ENCODE measurements at places on chromosomes 16 and 17.

GRCh38 chr16:89931305-89931896 lies 8.3 kb downstream of the TUBB3 start:
- no peak for DNase-seq

- DNase-seq = no peak
These were observed 46.5 kb downstream of the MAPT start for GRCh38 chr17:45940826-45941225.

DNA sequence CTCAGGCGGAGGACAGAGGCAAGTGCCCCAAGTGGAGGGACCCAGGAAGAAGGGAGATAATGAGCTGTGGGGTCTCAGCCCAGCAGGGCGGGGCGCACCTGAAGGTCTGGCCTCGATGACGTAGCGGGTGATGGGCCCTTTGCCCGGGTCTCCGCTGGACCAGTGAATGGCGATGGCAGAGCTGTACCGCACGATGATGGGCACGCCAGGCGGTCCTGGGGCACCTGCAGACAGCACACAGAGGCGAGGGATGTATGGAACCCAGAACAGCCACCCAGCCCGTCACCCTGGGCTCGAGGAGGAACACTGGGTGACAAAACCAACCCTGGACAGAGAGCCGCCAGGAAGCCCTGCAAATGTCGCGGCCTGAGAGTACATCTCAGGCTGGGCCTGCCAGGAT lies 46.2 kb upstream of the CDC42EP4 start:
- no peak for DNase-seq

GRCh38 chr17:57490890-57491289 lies 234.6 kb downstream of the MSI2 start:
- no peak for DNase-seq

DNA sequence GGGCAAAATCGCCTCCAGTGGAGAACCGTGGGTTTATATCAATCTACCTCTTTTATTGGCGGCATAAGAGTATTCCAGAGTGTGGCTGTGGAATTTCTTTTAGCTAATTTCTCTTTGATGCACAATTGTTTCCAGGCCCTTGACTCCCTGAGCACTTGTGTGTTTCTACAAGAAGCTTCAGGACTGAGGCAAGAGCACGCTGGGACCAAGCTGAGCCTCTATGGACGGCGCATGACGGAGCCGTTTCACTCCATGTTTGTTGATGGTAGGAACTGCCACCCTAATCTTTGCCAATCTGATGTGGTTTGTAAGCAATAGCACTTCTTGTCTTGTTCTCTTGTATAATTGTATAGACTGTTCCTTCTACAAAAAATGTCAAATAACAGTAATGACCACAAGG lies 11.2 kb upstream of the ANKRD40CL start:
- no peak for DNase-seq

- no peak for DNase-seq
These were observed 5.6 kb downstream of the CDH11 start for GRCh38 chr16:65116216-65116615.

- peak; percentile 13 for DNase-seq
These were observed 1.9 kb upstream of the SALL1 start for GRCh38 chr16:51152691-51153576.

GRCh38 chr17:81179220-81179619 lies 13.2 kb upstream of the AATK start:
- DNase-seq = no peak

GRCh38 chr16:1282324-1282973 lies 26.6 kb downstream of the TPSD1 start:
- no peak for DNase-seq

- DNase-seq = no peak
These were observed 5.5 kb downstream of the IGFBP4 start for GRCh38 chr17:40448639-40449261.

DNA sequence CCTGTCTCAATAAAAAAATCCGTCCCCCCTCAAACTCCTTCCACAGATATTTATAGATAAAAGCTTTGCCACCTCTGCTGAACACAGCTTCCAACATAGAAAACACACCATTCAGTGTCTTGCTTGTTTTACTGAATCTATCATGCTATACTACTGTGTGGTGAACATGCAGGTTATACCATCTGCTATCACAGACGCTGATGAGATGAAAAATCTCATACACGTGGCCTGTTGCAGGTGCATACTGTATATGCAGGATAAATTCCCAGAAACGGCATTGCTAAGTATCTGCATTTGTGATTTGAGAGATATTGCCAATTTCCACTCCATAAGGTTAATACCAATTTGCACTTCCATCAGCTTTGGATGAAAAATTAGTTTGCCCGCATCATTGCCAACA lies 30.4 kb upstream of the IL34 start:
- DNase-seq = no peak

- DNase-seq = peak; percentile 16
These were observed 580 bp downstream of the TANC2 start for GRCh38 chr17:62966426-62967204.

DNA sequence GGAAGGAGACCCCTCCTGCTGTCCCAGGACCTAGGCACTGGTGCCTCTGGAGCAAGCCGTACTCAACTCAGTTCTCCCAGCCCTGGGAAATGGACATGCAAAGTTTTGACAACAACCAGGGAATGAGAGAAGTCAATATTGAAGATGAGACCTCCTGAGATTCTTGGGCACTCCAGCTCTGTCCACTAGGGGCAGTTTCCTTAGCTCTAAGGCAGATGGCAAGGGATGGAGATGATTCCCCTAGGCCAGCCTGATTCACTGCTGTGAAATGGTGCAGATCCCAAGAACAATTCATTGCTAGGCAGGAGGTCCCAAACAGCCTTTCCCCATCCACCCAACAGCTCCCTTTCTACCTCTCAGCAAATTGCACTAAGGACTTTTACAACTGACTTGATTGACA lies 20.5 kb upstream of the SDR42E2 start:
- DNase-seq = no peak

- DNase-seq = no peak
These were observed 64.2 kb downstream of the GNA13 start for GRCh38 chr17:64992325-64992802.

DNA sequence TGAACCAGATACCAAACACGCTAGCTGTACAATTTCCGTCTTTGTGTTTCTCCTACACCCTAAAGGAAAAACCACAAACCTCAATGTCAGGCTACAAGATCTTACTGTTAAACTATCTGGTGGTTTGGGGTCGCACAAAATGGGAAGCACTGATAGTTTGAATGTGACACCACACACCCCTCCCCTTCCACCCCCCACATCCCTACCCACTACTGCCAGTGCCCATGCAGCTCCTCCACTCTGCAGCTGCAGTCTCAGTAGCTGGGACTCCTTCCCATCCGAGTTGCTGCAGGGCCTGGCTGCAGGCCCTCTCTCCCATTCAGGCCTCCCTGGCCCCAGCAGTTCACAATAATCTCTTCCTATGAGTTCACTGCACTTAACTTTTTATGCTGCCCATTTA lies 18.4 kb downstream of the TRAP1 start:
- no peak for DNase-seq

DNA sequence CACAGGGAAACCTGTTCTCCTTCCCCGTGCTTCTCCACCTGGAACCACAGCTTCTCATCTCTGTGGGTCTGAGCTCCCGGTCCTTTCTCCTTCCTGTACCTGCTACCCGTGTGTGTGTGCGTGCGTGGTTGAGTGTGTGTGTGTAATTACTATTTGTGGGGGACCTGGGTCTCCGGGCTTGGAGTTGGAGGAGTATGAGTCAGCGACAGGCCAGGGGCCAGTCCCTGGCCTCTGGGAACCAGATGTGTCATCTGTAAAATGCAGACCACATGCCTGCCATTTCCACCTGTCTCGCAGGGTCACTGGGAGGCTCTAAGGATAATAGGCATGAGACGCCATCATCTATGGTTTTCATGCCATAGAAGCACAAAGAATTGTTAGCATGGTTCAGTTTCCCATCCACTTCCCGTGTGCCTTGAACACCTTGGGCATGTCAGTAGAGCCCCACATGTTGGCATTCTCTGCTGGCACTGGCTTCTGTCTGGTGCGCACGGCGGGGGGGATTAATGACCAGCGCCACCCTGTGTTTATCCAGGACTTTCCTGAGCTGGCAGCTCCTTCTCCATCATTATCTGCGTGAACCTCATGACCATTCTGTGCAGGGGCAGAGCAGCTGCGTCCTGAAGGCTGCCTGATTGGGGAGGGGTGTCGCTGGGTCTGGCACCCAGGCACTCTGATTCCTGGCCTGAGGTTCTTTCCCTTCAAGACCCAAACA lies 1.5 kb downstream of the ZNF205 start:
- no peak for DNase-seq

- no peak for DNase-seq
These were observed 20.7 kb upstream of the IL21R start for GRCh38 chr16:27381236-27381635.

GRCh38 chr17:75845058-75845711 lies 981 bp upstream of the UNC13D start:
- DNase-seq = no peak

GRCh38 chr17:14150619-14151018 lies 81.3 kb downstream of the COX10 start:
- no peak for DNase-seq

GRCh38 chr16:2584729-2585650 lies 47.2 kb downstream of the PDPK1 start:
- no peak for DNase-seq

DNA sequence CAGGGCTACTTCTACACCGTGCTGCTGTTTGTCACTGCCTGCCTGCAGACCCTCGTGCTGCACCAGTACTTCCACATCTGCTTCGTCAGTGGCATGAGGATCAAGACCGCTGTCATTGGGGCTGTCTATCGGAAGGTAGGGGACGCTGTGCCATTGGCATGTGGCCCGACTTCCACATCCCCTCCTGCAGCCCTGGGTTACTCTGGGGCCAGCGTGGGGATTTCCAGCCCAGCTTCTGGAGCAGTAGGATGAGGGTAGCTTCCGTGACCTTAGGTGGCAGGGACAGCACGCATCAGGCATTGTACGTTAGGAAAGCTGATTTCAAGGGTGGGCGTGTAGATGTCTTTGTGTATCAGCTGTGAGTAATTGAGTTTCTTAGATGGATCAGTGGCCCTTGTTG lies 96.5 kb downstream of the ABCC1 start:
- DNase-seq = no peak

DNA sequence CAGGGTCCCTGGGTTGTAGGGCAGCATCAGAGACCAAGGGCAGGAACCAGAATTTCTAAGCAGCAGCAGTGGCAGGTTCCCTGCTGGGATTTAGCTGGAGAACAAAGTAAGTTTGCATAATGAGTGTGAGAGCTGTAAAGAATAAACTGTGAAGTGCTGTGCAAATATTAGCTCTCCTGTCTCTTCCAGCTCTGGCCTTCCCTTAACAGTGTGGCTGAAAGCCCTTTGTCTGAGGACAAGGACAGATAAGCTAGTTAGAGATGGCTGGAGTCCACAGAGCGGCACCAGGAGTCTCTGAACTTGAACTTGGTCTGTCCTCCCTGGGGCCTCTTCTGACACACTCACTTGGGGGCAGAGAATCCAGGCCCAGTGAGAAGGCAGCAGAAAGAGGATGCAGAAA lies 98.2 kb upstream of the WSCD1 start:
- peak; percentile 96 for DNase-seq

DNA sequence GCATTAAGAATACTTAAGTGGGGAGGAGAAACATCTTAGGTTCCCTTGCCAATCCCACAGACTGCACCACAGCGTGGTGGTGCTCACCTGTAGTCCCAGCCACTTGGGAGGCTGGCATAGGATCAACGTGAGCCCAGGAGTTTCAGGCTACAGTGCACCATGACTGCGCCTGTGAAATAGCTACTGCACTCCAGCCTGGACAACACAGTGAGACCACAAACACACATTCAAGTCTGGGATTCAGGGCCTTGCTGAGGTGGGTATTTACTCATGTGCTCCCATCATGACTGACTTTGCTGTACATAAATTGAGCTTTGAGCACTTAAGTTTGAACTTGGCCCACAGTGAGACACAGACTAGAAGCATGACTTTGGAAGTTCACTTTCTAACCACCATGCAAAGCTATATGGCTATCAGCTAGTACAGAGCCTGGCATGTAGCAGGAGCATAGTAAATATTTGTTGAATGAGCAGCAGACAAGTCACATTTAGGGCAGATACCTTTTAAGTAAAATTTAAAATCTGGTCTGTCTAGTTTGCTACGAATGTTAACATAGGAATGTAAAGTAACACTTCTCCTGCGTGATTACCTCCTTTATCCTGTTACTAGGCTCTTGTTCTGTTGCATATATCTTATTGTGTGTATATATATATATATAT lies 33.5 kb downstream of the CEP95 start:
- no peak for DNase-seq

GRCh38 chr17:80872001-80872500 lies 119.6 kb upstream of the CHMP6 start:
- no peak for DNase-seq

DNA sequence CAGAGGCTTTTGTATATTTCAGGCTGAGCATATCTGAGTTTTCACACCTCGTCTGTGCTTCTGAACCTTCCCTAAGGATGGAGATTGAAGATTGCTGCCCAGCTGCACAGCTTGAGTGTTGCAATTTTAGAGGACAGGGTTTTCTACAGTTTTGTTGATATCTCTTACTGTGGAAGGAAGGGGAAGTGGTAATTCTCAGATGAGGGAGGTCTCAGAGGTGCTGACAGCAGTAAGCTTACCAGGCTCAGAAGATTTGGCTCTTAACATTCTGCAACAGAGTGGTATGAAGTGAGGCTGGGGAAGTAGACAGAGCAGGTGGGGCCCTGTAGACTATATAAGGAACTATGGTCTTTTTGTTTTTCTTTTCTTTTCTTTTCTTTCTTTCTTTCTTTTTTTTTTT lies 45.8 kb upstream of the ARHGAP17 start:
- no peak for DNase-seq

GRCh38 chr17:82375359-82376041 lies 3.9 kb downstream of the UTS2R start:
- no peak for DNase-seq

DNA sequence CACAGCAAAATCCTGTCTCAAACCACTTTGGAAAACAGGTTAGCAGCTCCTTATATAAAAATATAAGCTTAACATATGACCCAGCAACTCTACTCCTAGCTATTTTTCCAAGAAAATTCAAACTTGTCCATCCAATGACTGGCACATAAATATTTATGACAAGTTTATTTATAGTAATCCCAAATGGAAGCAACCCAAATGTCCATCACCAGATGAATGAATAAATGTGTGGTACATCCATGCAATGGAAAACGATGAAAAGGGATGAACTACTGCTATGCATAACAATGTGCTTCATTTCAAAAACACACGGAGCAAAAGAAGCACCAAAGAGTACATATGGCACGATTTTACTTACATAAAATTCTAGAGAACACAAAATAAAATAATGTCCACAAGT lies 9.6 kb upstream of the KPNB1 start:
- no peak for DNase-seq

DNA sequence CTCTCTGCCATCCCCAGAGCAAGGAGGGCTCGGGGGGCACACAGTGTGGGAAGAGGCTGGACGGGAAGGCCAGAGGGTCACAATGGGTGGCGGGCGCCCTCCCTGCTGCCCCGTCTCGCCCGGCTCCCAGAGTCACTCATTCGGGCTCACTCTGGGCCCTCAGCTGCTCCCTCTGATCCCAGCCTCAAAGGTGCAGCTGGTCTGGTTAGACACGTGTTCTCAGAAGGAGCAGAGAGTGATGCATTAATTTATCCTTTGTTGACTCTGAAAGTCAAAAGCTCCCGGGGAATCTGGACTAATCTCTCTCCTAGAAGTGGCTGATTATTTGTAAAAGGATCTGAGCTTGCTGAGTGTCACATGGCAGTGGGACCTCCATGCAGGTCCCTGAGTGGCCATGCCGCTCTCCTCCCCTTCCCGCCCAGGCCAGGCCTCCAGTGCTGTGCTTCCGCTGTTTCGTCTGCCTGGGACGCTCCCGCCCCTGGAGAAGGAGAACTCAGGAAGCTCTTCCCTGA lies 87.5 kb downstream of the SEC14L1 start:
- DNase-seq = no peak

GRCh38 chr17:72416905-72417304 lies 296.1 kb downstream of the SOX9 start:
- DNase-seq = no peak

Data from NCI-H748 treated with DMSO at 0.1 percent for 48 hours (cell line).